ENCODE measurements at places on chromosomes 6 and 20.

DNA sequence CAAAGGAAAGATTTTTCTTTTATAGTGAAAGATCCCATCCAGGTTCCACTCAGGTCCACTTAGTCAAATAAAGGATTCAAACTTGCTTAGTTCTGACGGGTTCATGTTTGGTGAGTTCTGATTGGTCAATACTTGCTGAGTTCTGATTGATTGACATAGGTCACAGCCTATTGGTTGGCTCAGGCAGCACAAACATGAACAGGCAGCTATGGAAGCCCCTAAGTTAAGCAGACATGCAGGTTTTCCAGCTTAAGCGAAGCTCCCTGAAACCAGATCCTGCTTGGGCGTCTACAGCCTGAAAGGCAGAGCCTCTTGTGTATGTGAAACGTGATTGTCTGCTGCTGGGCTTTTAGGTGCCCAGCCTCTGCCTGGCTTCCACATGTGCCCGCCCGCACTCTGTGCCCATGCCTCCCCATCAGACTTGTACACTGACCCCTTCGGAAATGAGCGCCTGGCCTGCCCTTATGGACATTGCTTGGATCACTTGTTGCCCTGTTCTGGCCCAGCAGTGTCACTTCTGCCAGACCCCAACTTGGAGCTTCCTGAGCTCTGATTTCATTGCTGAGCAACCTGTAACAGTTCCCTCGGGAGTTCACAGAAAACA is 45.4 kb upstream of the ECI2 start:
- peak; percentile 63 for DNase-seq

GRCh38 chr20:47198996-47199552 is 157.4 kb downstream of the ZMYND8 start:
- no peak for DNase-seq

DNA sequence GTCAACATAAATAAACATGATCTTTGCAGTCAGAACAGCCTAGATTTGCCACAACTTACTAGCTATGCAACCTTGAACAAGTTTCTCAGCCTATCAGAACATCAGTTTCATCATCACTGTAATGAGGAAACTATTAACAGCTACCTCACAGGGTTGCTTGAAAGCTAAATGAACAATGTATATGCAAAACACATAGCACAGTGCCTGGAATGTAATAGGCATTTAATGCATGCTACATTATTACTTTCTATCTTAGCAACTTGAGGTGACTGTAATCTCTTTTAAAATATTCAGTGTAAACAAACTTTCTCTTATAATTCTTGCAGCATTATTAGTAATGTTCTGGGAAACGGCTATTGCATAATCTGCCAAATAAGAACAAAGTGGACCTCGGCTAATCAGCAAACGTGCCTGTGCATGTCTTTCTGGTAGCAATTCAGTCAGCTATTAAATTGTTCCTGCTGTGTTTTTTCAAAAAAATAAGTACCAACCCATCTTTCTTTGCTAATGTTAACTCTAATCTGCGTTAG is 61.5 kb downstream of the SYNE1 start:
- peak; percentile 49 for DNase-seq

DNA sequence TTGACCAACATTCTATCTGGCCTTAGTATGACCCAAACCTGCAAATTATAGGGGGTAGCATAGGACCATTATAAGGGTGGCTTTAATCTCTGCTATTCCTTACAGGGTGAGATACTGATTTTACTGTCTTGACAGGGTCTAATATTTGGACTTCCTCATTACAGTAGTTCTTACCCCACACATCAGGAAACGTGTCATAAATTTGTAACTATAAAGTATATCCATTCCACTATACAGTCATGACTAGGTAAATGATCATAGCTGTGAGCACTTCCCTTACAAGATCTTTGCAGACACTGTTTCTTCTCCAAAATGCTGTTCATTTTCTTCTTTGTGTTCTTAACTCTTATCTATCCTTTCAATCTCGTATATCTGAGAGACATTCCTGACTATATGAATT is 518.7 kb upstream of the RNF217 start:
- no peak for DNase-seq

DNA sequence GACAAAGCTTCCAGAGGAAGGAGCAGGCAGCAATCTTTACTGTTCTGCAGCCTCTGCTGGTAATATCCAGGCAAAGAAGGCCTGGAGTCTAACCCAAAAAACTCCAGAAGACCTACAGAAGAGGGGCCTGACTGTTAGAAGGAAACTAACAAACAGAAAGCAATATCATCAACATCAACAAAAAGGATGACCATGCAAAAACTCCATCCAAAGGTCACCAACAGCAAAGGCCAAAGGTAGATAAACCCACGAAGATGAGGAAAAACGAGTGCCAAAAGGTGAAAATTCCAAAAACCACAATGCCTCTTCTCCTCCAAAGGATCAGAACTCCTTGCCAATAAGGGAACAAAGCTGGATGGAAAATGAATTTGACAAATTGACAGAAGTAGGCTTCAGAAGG is 469.8 kb upstream of the FLRT3 start:
- DNase-seq: no peak

GRCh38 chr6:83193747-83194566 is 800 bp downstream of the RWDD2A start:
- DNase-seq: no peak

- DNase-seq: peak; percentile 40
Observed at GRCh38 chr6:112288475-112288874, 34.1 kb upstream of the LAMA4 start.

- no peak for DNase-seq
Observed at GRCh38 chr20:49392745-49393144, 89.7 kb downstream of the KCNB1 start.

Measured in IMR-90 (cell line).